Activated T-cell treated with anti-CD3 and anti-CD28 coated beads for 24 hours (primary cell): ENCODE measurements at places on chromosomes 12 and 14.

- DNase-seq: no peak
Observed at GRCh38 chr14:73323896-73324399, 86.6 kb downstream of the PAPLN start.

DNA sequence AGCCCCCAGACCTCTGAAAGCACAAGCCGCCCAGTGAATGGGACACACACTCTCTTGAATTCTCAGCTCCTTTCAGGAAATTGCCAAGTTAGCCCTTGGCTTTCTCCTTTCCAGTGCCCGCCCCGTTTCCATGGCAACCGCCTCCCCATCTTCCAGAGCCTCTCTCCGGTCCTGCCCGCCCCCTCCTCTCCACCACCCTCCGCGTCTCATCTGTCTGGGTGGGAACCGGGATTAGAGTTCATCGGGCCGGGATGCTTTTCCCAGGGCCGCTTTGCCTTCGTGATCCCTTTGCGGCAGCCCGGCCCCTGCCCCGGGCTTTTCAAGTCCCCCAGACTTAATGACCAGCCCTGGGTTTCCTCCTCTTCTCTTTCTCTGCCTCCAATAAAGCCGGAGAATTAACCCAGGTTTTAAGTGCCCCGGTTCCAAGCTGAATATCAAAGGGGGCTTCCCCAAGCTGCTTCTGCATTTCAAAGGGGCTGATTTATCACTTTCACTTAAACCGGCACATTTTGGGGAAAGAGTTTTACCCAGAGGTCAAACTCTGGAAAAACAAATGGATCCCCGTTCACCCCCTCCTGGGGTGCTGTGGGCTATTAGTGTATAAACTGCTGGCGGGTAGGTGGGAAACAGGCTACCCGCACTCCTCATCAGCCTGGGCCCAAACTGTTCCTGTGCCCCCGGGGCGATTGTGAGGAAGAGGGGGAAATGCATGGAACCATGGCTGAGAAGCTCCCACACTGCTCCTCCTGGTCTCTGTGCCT is 101.7 kb downstream of the ZFP36L1 start:
- DNase-seq: no peak

GRCh38 chr12:132391326-132392041 is 62.1 kb upstream of the GALNT9 start:
- DNase-seq: no peak

GRCh38 chr14:76430017-76430416 is 54.1 kb downstream of the ESRRB start:
- no peak for DNase-seq

GRCh38 chr12:106840243-106840642 is 65.8 kb downstream of the RIC8B start:
- no peak for DNase-seq

- no peak for DNase-seq
Observed at GRCh38 chr12:57299514-57300016, 48.6 kb upstream of the STAC3 start.

GRCh38 chr14:75993567-75994041 is 8.0 kb downstream of the IFT43 start:
- no peak for DNase-seq

DNA sequence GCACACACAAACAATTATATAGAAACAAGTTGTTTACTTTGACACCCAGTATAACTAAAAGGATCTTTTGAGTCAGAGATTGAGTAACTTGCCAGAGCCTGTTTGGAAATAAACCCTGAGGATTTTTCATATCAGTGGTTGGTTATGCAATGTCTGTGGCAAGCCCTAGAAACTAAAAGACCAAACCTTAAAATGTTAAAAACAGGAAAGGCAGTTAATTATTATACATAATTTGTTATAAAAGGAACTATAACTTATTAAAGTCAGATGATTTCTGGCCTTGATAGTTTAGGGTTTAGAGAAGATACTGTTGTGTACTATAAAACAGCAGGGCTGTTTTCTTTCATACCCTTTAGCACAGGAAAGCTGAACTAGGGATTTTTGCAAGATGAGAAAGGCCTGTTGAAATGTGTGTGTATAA is 44.1 kb downstream of the PSEN1 start:
- DNase-seq: no peak

GRCh38 chr12:12349711-12350665 is at the start of gene MANSC1:
TSS of gene MANSC1 (minus strand) at chr12:12350242. CDS start at chr12:12343314, 6,928 bp downstream.
- peak; percentile 26 for DNase-seq

- DNase-seq: peak; percentile 7
Observed at GRCh38 chr14:44962334-44963043, 499 bp downstream of the TOGARAM1 start.

GRCh38 chr12:95690861-95691635 is 99.5 kb downstream of the NTN4 start:
- no peak for DNase-seq

- DNase-seq: no peak
Observed at GRCh38 chr12:105318651-105319483, 11.6 kb upstream of the C12orf75 start.

DNA sequence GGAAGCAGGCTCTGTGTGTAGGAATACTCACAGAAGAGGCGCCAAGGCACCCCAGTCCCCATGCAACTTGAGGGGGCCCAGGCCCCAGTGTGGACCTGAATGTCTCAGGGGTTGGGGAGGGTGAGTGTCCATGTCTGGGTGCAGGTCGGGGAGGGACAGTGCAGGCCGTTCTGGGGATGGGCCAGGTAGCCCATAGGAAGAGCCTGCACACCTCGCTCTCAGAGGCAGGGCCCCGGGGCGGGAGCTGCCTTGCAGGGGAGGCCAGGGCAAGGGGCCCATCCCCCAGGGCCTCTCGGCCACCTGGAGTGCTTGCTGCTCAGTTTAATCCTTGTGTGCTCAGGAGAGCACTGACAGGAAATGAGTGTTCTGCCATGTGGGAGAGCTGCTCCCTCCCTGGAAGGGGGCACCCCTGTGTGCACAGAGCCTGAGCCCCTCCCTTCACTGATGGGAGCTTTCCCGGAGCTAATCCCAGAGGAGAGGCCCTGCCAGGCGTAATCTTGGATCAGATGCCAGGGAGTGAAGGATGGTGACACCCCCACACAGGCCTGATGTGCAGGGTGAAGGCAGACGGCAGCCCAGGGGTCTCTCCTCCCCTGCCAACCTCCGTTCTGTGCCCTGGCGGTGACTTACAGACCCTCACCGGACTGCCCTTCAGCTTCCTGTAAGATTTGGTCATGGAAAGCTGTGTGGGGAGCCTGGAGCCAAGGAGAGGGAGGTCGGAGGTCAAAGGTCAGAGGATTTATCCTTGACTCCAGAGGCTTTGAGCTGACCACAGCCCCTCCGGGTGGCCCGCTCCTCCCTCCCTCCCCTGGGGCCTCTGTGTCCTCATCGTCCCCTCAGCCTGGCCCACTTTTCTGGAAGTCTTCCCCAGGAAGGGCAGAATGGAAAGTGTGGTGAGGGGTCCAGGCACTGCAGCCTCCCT is 24.4 kb upstream of the FBRSL1 start:
- DNase-seq: no peak

- no peak for DNase-seq
Observed at GRCh38 chr12:55818886-55819285, 1.0 kb downstream of the ORMDL2 start.
